ENCODE measurements at places on chromosomes 7 and 10.

GRCh38 chr10:110701617-110701971, 57.5 kb downstream of the RBM20 start:
- no peak for DNase-seq

GRCh38 chr10:70513848-70514309, 35.3 kb downstream of the PALD1 start:
- peak; percentile 23 for DNase-seq

- DNase-seq: no peak
These were observed 25.3 kb downstream of the DENND11 start for GRCh38 chr7:141676618-141677017.

- DNase-seq: no peak
These were observed 7.0 kb upstream of the PALS2 start for GRCh38 chr7:24566274-24566673.

DNA sequence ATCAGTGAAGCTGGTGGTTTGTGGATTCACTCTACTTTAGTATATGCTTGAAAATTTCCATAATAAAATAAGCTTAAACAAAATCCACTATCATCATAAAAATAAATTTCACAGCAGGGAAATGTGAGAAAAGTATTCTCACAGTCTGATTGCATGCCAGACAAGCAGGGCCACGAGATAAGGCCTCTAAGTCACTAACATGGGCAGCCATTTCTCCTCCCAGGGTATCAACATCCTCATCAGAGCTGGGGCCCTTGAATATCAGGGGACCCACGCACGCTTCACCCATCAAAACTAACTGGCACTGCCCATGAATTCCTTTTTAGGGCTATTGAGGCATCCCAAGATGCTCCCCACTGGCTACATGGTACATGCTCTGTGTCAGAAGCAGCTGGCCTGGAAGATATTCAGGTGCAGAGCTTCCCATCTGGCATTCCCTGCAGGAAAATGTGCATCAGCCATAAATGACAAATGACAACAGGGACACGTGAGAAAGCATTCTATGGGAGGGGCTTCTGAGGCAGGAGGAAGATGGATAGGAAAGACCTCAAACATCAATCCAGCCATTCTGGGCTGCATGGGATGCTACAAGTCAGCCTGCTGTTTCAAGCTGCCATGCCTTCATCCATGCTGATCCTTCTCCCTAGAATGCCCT, 17.4 kb downstream of the CCDC6 start:
- DNase-seq: no peak

GRCh38 chr7:25557930-25558329, 329.6 kb upstream of the NPVF start:
- no peak for DNase-seq

DNA sequence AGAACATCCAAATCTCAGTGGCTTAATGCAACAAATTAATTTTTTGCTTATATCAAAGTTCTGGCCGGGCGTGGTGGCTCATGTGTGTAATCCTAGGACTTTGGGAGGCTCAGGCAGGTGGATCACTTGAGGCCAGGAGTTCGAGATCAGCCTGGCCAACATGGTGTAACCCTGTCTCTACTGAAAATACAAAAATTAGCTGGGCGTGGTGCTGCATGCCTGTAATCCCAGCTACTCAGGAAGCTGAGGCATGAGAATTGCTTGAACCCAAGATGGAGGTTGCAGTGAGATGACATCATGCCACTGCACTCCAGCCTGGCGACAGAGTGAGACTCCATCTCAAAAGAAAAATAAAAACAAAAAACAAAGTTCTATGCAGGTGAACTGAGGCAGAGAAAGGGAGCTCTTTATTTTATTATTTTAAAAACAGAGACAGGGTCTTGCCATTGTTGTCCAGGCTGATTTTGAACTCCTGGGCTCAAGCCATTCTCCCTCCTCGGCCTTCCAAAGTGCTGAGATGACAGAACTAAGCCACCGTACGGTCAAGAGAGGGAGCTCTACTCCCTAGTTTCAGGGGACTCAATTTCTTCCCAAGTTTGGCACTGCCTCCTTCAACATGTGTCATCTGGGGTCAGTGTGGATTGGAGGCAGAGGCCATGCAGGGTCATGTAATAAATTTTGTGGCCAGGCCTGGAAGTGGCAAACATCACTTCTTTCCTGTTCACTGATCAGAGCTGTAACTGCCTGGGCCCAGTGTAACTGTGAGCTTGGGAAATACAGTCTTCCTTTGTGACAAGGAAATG, 2.4 kb downstream of the ADCK2 start:
- DNase-seq: no peak

- no peak for DNase-seq
These were observed 16.3 kb downstream of the CFAP46 start for GRCh38 chr10:132926070-132926469.

DNA sequence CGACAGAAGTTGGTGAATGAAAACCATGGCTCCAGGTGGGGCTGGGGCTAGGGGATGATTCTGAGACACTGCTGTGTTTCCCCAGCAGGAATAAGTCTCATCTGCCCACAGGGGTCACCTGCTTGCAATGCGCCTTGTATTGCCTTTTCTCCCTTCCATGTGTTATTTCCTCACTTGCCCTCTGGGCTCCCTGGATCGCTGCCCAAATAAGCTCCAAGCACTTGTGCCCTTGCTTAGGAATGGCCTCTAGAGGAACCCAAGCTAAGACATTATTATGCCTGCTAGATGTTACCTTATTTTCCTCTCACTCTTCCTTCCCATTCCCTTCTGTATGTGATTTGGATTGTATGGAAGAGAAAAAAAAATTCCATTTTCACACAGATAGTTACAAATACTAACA, 24.8 kb upstream of the PLPP4 start:
- no peak for DNase-seq

- no peak for DNase-seq
These were observed 1.8 kb upstream of the SEC24C start for GRCh38 chr10:73742454-73742734.

- DNase-seq: no peak
These were observed 80.0 kb upstream of the CHST15 start for GRCh38 chr10:124173298-124173900.

DNA sequence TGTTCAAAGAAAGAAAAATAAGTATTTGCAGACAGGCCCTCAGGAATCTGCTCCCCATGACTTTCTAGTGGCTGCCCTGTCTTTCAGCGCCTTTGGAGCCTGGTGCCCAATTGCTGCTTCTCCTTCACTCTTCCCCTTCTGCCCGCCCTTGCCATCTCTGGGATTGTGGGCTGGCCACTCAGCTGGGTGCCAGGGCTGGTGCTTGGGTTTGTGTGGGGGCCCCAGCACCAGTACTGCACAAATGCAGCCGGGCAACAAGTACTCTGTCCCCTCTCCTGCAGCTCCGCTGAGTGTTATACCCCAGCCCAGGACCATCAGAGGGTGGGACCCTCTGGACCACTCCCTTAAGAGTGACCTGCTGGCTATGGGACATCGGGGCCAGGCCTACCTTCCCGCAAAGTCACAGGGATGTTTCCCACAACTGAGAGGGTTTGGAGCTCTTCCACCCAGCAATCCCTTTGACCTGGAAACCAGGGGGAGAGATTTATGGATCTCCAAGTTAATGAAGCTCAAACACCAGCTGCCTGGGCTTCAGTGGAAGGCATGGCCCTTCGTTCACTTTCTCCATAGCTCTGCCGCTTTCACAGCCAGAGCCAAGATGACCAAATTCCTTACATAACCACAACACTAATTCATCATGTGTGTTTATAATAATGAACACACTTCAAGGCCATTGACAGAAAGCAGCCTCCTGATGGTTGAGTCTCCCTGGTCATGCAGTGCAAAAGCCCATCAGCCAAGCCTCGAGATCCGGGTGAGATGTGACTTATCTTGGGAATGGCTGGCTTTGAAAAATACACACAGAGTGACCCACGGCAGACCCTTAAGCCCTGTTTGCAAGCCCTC, 313.9 kb upstream of the ZNF32 start:
- no peak for DNase-seq

DNA sequence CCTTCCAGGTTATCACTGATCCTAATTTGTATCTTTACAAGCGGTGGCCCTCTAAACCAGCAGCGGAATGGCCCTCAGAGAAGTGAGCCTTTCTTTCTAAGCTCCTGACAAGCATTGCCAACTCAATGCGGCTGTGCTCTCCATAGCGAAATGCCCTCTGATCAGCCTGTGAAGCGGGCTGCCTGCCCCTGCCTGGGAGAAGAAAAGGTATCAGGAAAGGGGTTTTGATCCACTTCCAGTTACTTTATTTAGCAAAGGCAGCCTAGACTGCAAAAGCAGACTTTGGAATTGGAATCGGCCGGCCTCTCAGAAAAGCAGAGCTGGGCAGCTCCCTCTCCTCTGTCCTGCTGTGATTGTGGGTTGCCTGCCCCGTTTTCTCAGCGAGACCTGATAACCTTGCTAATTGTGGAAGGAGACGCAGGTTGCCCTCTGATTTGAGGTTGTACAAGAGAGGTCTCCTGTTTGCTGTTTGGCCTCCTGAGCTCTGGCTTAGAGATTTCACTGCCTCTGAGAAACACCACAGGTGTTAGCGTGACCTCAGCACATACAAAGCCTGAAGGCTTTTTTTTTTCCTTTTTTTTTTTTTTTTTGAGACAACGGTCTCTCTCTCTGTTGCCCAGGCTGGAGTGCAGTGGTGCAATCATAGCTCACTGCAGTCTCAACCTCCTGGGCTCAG, 53.9 kb upstream of the SH2B2 start:
- no peak for DNase-seq

DNA sequence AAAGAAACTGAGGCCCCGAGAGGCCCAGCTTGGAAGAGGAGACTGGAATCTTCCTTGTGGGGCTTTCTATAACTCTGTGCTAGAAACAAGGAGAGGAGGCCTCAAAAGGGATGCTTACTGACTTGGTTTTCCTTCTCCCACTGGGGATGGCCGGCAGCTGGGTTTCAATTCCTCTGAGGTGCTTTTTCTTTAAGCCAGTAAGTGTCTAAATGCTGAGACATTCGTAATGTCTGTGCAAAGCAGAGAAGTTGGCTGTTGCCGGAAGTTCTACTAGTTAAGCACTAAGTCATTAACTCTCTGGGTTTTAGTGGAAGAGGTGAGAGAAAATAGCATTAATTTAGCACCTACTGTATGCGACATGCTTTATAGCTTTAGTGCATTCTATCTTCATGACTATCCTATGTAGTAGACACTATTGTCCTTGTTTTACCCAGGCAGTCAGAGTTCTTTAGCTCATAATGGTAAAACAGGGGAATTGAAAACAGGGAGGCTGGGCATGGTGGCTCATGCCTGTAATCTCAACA, 135.2 kb downstream of the RGS10 start:
- no peak for DNase-seq

- no peak for DNase-seq
These were observed 27.2 kb downstream of the IKZF1 start for GRCh38 chr7:50331564-50332208.

GRCh38 chr10:110684800-110685446, 40.8 kb downstream of the RBM20 start:
- no peak for DNase-seq

- no peak for DNase-seq
These were observed 15.7 kb upstream of the ARMC3 start for GRCh38 chr10:22911889-22912762.

GRCh38 chr10:72545546-72545945, 80.3 kb downstream of the MICU1 start:
- no peak for DNase-seq

- DNase-seq: no peak
These were observed 90.3 kb downstream of the INPP5A start for GRCh38 chr10:132627666-132628531.

DNA sequence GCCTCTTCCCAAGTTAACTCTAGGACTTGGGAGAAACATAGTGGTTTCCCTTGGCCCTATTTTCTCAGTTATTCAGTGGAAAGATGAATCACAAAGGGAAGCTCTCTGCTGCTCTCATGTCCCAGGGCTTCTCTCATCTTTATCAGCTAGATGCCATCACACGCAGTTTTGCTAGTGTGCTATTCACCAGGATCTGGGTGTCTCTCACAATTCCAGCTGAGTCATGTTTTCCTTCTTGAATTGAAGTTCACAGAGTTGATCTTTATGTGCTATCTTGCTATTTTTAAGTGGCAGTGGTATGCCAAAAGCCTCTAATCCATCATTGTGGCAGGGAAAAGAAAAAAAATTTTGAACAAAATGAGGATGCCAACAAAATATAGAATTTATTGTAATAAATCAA, 101.3 kb downstream of the TWIST1 start:
- DNase-seq: no peak

- DNase-seq: no peak
These were observed 118.8 kb upstream of the AKR1E2 start for GRCh38 chr10:4707221-4707620.

- DNase-seq: no peak
These were observed 61.2 kb downstream of the NEURL1 start for GRCh38 chr10:103554488-103555324.

- DNase-seq: no peak
These were observed 19.7 kb upstream of the CHST12 start for GRCh38 chr7:2383543-2384274.

GRCh38 chr7:115869801-115870200, 160.8 kb downstream of the TFEC start:
- DNase-seq: no peak

- no peak for DNase-seq
These were observed 69.1 kb upstream of the PDSS1 start for GRCh38 chr10:26628395-26628794.

GRCh38 chr7:94261067-94261466, 133.6 kb upstream of the COL1A2 start:
- no peak for DNase-seq

DNA sequence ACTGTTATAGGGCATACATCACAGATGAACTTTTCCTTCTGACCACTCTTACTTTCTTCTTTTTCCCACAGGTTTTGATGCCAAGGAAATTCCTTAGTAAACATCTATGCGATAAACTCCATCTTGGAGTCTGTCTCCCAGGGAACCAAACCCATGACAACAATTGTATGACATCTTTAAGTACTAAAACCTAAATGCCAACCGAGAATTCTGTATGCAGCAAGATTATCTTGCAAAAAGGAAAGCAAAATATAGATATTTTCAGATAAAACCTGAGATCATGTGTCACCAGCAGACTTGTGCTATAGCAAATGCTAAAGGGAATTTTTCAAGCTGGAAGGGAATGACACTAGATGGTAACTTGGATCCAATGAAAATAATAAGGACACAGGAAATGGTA, 22.0 kb upstream of the BEND7 start:
- no peak for DNase-seq

GRCh38 chr7:25901658-25902057, 250.3 kb upstream of the NFE2L3 start:
- DNase-seq: no peak

GRCh38 chr7:47803846-47804245, 144.4 kb downstream of the PKD1L1 start:
- no peak for DNase-seq
